ENCODE measurements at places on chromosomes 4 and X.

GRCh38 chr4:2433609-2434350 is 15.0 kb downstream of the CFAP99 start:
- DNase-seq = no peak

DNA sequence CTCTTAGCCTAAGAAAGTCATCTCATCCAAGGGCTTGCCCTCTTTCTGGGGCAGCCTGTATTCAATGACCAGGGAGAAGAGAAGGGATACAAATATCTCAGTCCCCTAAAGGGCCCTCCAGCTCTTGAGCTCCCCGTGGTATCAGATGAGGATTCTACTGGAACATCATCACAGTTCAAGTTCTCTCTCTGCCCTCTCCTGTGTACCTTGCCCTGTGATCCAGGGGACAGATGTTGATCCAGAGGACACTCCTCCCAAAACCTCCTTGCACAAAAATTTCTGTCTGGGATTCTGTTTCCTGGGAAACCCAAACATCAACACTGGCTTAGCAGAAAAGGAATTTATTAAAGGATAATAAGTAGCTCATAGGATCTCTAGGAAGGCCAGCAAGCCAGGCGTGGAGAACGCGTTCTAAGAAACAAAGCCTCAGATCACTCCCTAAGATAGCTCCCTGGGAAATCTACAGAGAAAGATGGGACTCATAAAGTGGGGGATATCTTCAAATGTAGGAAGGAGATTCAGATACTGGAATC is 296.3 kb upstream of the KLF3 start:
- no peak for DNase-seq

DNA sequence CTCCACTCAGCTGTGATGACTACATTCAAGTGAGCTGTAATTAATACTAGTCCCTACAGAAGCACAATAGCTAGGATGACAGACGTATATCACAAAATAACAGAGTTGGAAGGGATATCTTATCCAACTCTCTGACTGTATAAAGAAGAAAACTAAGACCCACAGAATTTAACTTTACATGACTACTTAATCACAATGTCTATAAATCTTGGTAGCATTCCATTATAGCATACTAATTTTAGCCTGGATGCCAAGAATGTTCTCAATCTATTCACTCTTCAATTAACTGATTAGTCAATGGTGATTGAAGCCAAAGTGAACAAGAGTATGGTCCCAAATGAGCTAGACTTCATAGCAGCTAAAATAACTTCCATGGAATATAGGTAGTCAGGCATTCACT is 31.2 kb downstream of the RPS6KA6 start:
- DNase-seq = no peak

DNA sequence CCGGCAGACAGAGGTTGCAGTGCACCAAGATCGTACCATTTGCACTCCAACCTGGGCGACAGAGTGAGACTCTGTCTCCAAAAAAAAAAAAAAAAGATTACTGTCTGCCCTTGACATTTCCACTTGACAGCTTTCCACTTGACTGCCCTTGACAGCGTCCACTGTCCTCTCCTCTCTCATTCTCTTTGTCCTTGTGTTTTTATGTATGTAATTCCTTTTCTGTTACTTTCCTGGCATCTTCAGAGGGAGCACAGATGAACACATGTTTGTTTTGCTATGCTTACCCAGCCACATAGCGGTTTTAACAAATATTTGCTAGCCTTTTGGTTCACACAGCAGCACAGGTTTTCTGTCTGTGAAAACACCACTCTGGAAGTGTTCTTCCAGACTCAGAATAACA is 26.2 kb downstream of the SYAP1 start:
- DNase-seq = no peak

GRCh38 chr4:90689739-90690138 is 562.5 kb downstream of the CCSER1 start:
- no peak for DNase-seq

- no peak for DNase-seq
These were observed 35.9 kb upstream of the CXCL8 start for GRCh38 chr4:73704314-73705055.

GRCh38 chr4:136329042-136329662 is 1203.1 kb downstream of the PCDH18 start:
- no peak for DNase-seq

DNA sequence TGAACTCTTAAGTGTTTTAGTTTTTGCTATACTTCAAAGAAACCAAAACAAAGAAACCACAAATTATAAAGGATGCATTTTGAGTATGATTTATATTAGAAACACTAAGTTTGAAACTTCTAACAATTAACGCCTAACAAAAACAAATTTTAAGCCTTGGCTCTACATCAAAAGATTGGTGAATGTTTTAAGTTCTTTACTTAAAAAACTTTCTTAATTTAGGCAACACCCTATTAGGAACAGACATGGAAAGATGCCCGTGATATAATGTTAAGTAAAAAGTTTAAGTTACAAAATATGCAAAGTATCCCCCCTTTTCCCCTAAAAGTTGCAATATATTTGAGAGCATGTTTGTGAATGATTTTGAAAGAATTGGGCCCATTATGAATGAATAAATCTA is 21.2 kb downstream of the PROM1 start:
- no peak for DNase-seq

DNA sequence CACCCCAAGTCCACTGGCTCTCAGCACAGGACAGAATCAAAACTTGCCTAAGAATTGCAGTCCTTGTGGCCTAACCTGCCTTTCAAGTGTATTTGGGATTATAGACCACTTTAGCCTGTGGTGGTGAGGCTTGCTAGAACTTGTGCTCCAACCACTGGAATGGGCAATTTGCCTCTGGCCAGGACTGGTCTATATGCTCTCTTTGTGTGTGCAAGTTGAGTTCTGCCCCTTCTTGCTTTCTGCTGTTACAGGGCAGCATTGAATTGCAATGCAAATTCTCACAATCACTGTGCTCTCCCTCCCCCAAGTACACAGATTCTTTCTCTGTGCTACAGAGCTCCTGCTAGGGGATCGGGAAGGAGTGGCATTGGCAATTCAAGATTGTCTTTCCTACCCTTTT is 233.6 kb upstream of the DIPK2B start:
- DNase-seq = no peak

DNA sequence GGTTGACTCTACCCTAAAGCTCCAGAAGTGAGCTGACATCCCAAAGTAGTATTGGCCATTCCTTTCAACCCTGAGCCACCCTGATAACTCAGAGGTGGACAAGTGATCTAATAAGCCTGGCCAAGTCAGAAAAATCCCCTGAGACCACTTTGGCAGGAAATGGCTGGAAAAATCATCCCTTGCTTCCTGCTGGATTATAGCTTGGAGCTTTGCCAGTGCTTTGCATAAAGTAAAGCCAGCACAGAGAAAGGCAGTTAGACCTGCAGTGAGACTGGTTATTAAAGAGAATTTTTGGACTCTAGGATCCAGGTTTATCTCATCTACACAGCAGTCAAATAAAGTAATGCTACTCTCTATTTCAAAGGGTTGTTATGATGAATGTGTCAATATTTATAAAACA is 6.4 kb downstream of the CXCL3 start:
- no peak for DNase-seq

GRCh38 chr4:115323106-115323707 is 209.8 kb upstream of the NDST4 start:
- DNase-seq = no peak

- DNase-seq = no peak
These were observed 21.3 kb downstream of the DIAPH2 start for GRCh38 chrX:96705905-96706304.

DNA sequence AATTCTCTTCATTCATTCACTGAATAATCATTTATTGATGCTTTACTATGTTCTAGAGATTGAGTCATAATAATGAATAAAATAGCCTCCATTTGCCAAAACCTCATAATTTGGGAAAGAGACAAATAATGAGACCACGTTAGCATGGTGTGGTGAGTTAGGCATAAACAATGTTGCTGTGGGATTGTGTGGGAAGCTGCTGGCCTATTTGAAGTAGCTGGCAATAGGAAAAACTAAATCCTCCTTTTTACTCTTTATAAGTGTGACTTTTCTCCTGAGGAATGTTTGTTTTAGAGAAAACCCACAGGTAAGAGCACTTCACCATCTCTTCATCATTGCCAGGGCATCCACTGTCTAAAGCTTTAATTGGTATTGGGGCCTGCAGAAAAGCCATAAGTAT is 95.3 kb downstream of the AREG start:
- no peak for DNase-seq

GRCh38 chr4:125522992-125523391 is 208.2 kb downstream of the FAT4 start:
- DNase-seq = no peak

GRCh38 chr4:92184566-92184965 is 119.2 kb upstream of the GRID2 start:
- DNase-seq = no peak

GRCh38 chr4:4720646-4721045 is 138.8 kb upstream of the MSX1 start:
- DNase-seq = no peak

- DNase-seq = no peak
These were observed 96.7 kb downstream of the AREG start for GRCh38 chr4:74541667-74542066.

DNA sequence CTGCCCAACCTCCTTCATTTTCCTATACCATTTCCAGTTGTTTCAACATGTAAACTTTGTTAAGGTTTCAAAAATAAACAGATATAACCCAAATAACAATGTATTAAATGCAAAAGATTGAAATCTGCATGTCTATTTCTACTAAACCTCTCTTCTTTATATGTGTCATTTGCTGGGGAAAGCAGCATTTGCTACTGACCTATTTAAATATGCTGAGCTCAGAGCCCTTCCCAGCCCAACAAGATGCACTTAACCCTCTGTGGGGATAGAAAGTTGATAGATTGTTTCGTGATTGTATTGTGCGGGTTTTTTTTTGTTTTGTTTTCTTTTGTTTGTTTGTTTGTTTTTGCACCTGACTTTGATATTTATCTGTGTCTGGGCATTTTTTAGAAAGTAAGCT is 139.5 kb downstream of the UCHL1 start:
- DNase-seq = no peak

DNA sequence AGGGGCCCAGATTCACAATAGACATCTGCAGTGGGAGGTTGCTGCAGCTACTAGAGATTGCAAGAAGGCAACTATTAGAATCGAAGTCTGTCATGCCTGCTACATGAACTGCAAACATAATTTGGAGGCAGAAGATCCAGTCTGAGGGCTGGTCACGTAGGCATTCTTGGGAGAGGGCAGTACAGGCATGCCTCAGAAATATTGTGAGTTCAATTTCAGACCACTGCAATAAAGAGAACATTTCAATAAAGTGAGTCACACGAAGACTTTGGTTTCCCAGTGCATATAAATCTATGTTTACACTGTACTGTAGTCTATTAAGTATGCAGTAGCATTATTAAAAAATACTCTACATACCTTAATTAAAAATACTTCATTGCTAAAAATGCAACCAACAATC is 585.8 kb upstream of the FAT1 start:
- DNase-seq = no peak

DNA sequence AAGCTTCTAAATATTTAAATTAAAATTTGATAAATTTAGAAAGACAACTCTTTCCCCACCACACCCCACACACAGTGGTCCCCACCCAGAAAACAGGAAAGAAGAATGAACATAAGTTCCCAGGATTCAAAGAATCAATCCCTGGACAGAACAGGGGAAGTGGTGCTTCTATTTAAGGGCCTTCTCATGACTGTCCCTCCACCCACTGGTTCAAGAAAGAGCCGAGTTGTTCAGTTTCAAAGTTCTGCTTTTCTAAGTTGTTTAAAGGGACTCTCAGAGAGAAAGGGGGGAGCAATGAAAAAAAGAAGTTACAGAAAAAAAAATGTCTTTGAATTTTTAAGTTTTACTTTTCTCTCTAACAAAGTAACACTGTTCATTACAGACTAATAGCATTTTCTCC is 195.8 kb downstream of the PDGFC start:
- DNase-seq = no peak

- DNase-seq = no peak
These were observed 10.6 kb upstream of the PRDX4 start for GRCh38 chrX:23656684-23657083.

DNA sequence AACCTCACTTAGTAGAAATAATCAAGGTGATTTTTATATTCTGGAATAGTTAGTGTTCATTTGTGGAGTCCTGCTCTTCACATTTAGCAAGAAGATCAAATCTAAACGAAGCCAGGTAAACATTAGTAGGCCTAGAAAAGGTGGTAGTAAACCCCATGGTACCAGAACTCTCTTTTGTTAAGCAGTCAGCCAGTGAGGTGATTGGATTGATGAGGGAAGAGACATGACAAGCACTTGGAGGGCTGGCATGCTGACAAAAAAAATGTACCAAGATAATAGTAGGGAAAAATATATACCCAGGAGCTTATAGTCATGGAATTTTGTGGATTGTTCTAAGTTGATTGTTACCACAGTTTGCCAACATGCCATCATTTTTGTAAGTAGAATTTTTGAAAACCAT is 163.8 kb downstream of the BANK1 start:
- DNase-seq = no peak

DNA sequence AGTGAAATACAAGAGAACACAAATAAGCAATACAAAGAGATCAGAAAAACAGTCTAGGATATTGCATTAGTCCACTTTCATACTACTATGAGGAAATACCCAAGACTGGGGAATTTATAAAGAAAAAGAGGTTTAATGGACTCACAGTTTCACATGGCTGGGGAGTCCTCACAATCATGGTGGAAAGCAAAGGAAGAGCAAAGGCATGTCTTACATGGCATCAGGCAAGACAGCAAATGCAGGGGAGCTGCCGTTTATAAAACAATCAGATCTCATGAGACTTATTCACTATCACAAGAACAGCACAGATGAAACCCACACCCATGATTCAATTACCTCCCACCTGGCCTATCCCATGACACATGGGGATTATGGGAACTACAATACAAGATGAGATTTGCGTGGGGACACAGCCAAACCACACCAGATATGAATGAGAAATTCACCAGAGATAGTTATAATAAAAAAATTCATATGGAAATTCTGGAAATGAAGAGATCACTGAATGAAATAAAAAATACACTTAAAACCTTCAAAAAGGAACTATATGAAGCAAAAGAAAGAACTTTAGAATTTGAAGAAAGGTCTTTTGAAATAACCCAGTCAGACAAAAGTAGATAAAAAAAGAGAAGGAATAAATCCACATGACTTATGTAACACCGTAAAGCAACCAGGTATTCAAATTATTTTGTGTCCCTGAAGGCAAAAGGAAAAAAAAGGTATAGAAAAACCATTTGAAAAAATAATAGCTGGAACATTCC is 16.2 kb upstream of the NAA11 start:
- no peak for DNase-seq

DNA sequence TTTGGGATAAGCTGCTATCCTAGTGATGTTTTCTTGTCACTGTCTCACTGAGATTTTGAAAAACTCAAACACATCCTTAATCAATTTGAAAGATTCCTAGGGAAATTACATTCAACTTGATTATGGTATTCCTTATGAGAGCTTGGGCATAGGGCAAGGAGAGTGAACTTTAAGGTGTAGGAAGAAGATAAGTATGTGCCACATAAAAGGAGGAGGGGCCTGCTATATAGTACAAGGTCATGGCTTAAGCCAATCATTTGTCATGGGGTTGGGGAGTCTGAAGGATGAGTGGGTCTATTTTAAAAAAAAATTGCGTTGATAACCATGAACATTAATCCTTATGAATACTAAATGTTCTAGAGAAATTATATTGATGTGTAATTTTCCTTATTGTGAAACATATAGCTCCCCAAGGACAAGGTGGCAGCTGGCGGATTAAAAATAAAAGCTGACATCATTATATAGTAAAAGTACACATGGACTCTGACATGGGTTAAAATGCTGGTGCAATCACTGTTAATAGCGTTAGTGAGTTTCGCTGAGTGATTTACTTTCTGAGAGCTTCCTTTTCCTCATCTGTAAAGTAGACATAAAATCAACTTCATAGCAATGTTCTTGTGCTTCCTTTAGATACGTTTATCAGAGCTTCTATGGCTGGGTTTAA is 17.4 kb downstream of the GALNT7 start:
- no peak for DNase-seq

GRCh38 chrX:22357621-22358020 is 84.9 kb downstream of the CBLL2 start:
- DNase-seq = no peak

All from osteocyte (in vitro differentiated cells).